ENCODE measurements at places on chromosomes 5 and 9.

DNA sequence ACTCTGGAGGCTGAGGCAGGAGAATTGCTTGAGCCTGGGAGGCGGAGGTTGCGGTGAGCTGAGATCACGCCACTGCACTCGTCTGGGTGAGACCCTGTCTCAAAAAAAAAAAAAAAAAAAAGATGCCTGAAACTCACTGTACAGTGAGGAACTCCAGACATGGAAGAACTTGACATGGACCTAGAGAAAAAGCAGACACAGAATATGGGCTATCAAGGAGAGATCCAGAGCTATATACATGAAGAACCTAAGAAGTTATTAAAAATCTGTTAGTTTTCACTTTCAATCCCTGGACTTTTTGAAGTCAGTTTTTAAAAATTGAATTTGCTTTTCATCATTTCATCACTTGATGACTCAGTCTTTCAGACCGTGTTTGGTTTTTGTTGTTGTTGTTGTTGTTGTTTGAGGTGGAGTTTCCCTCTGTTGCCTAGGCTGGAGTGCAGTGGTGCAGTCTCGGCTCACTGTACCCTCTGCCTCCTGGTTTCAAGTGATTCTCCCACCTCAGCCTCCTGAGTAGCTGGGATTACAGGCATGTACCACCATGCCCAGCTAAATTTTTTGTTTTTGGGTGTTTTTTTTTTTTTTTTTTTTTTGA, 20.3 kb downstream of the PAIP2 start:
- DNase-seq: no peak

- DNase-seq: no peak
These were observed 1.6 kb downstream of the CENPP start for GRCh38 chr9:92327283-92327850.

DNA sequence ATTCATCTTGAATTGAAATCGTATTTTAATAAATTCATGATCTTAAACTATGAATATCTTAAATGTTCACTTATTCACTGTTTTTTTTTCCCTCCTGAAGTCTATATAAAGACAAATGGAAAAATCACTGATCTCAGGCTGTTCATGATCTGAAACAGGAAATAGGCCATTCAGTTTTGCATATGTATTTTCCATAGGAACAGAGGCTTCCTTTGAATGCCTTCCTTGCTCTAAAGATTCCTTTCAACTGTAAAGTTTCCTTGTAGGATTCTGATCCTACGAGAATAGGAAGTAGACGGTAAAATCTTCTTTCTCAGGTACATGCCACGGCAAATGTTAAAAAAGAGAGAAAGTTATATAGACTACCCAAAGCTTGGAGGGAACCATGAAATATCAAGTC, 194.4 kb upstream of the PPP1R2B start:
- DNase-seq: no peak

DNA sequence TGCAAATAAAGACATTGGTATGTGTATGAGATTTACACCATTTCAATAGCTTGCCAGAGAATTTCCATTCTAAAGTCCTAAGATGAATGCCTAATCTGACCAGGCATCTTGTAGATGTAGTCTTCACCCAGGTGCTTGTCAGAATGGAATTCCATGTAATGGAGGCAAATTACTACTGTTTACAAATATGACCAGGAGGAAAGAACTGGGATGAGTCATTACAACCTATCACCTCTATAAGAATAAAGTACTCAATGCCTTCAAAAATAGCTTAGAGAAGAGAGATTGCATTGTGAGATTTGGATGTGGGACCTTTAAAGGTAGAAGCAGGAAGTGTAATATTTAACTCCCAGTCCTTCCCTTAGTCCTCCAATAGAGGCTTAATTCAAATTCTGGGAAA, 507.0 kb upstream of the PTGER4 start:
- DNase-seq: no peak

DNA sequence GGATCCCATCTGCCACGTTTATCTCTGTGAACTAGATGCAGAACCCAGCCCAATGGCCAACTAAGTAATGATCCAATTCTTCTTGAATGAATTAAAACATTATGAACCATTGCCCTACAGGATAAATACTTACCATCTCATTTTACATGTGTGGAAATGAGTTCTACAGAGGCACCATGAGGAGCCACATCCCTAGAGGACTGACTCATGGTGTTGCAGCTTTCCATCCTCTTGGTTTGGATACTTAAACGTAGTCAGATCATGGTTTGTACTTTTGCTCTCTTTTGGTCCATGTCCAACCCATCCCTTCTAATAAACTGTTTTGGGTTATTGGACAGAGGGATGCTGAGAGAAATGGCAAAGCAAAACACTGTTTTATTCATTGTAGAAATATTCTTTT, 484.8 kb downstream of the EBF1 start:
- DNase-seq: no peak

GRCh38 chr5:96584712-96585111, 77.5 kb upstream of the CAST start:
- no peak for DNase-seq

DNA sequence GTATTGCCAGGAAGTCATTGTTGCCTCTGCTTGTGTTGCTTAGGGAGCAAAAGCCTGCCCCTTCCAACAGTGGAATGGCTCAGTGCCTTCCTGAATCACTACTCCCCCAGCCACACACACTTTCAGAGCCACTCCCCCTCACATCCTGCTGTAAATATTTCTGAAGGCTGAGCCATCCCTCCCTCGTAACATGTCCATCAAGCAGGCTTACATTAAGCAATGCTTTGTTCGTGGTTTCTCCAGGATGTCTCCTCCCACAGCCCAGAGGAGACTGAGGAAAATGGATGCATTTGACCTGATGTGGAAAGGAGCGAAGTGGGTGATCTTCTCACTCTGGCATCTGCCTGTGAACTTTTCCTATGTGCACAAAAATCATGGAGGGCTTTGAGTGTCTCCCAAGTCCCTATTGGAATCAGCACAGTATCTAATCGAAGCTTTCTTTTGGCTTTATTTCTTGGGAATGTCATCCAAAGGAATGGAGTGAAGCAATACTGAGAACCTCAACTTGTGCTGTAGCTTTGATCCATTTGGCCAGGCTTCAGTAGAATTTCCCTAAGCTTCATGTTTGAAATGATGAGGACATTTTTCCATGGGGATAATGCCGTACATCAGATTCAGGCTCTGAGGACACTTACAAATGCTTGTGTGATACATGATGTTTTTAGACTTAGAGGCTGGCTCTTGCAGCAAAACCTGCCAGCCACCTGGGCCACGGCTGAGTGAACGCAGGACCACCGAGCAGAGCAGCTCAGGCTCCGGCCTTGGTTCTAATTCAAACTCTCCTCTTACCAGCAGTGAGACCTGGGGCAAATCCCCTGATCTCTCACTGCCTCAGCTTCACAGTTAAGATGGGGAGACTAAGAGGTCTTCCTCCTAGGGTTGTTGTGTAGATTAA, 389.1 kb downstream of the ENC1 start:
- DNase-seq: peak; percentile 90

- no peak for DNase-seq
These were observed 70.7 kb upstream of the TAF1L start for GRCh38 chr9:32706004-32706724.

GRCh38 chr5:81408496-81408895, 14.6 kb upstream of the ACOT12 start:
- no peak for DNase-seq

- DNase-seq: no peak
These were observed 85.8 kb downstream of the GNAQ start for GRCh38 chr9:77945798-77946197.

- DNase-seq: no peak
These were observed 215.5 kb upstream of the RGMB start for GRCh38 chr5:98557916-98558315.

DNA sequence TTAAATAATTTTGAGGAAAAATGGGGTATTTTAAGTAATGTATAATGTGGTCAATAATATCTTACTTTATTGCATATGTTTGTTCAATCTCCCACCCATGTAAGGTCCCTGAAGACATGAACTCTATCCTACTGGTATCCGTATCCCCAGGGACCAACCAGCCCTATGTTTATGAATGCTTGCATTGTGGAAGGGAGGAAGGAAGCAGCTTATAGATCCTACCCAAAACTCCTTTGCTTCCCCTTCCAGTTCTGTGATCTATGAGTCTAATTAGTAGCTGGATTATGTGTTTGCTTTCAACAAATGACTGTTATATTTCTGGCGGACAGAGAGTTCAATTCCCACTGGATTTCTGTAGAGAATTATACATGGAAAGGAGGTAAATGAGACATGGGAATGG, 45.6 kb downstream of the CNTRL start:
- DNase-seq: no peak

DNA sequence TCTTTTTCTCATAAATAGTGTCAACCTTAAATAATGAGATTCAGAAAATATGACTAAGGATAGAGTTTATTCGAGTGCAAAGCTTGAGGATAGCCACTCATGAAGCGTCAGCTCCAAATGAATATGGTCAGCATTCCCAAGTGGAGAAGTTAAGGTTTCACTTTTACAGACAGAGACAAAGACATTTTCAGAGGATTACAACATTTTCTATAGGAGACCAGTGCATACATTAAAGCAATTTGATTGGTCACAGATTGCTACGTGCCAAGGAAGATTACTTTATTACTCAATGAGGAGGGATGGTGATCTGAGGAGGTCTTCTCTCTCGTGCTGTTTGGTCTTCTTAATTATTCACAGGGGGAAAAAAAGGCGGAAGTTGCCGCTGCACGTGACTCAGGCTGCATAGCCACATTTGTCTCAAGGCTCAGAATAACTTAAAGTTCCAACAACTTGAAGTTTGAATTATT, 60.1 kb upstream of the SPATA31C2 start:
- no peak for DNase-seq

GRCh38 chr9:132997591-132997990, 19.1 kb downstream of the GFI1B start:
- no peak for DNase-seq

DNA sequence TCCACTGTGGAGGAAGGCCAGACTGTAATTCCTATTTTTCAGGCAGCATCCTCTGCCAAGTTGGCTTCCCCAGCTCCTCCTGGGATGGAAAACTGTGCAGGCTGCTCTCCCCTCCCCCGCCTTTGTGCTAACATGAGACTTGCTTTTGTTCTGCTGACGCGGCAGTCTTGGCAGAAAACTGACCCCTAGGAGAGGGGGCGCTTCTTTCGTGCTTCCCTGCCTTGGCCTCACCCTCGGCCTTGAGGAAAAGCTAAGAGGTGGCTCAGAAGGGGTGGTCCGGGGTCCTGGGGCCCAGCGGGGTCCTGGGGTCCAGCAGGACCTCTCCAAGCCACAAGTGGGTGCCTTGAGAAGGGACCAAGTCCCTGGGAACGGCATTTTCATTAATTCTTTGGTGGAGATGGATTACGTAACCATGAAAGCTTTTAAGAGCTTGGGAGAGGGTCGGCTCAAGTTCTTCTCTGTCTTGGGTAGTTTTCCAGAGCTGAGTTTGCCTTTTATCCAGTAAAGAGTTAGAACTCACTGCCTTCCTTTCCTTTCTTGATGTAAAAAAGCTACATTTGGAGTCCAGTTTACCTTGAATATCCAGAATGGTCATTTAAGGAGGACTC, 51.0 kb downstream of the SH3PXD2B start:
- DNase-seq: no peak

DNA sequence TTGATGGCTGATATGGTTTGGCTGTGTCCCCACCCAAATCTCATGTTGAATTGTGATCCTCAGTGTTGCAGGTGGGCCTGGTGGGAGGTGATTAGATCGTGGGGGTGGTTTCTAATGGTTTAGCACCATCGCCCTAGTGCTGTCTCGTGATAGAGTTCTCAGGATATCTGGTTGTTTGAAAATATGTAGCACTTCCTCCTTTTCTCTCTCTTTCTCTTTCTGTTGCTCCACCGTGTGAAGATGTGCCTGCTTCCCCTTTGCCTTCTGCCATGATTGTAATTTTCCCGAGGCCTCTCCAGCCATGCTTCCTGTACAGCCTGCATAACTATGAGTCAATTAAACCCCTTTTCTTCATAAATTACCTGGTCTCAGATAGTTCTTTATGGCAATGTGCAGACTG, 111.6 kb downstream of the SREK1 start:
- DNase-seq: peak; percentile 60

- DNase-seq: no peak
These were observed 139.4 kb upstream of the IL12B start for GRCh38 chr5:159469496-159470372.

DNA sequence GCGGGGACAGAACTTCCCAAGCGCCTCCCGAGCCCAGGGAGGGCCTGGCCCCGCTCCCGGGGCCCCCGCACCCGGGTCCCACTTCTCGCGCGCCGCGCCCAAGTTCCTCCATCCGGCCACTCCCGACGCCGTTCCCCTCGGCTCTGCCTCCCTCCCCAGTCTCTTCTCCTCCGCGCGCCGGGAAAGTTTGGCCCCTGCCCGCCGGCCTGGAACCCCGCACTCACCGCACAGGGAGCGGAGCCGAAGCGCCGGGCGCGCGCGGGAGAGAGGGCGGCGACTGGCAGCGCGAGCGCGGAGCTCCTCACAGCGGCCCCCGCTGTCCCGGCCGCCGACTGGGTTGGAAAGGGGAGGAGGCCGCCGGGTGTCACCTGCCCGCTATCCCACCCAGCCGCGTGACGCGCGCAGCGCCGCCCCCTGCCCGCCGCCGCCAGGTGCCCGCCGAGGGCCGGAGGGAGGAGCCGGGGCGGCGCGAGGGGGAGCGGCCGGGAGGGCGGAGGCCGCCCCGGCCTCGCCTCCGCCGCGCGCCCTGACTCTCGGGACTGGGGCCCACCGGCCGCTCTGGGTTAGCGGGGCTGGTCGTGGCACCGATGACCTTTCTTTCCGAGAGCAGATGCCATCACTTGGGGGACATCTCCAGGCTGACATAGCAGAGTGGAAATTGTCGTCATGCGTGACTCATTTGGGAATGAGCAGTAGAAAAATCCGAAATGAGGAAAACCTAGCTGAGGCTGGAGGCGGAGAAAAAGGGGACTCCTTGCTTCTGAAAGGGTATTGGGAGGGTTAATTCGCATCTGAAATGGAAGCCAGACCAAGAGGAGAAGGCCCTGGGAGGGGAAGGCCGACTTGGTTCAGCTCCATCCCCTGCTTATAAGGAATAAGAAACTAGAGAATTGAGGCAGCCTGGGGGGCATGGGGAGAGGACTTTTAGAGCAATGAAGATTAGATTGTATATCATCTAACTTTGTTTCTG, at the start of gene ELOVL7:
Gene ELOVL7, minus strand, starts transcription at position 334 of the 970 bp plus-strand sequence. CDS start 56,872 bp downstream, outside the sequence.
- DNase-seq: peak; percentile 65

- no peak for DNase-seq
These were observed 1231.3 kb upstream of the CDH18 start for GRCh38 chr5:21219251-21219650.

DNA sequence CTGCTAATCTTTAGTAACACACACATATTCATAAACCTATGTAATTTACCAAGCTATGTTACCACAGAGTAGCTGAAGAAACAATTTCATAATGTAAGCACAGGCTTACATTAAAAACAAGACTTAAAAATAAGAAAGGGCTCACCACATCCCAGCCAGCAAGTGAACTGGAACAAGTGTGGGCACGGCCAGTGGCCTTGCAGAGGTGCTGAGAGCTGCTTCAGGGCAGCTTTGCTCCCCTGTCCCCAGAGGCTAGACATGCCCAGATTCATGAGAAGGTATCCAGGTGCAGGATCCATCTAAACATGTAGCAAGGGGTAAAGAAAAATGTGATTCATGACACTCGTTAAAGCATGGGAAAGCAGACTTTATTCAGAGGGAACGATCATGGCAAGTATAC, 62.0 kb upstream of the CKS2 start:
- no peak for DNase-seq

Data from bone marrow (tissue), 2 donors.